Pons (tissue), 1 donor: ENCODE measurements at places on chromosomes 16 and 17.

DNA sequence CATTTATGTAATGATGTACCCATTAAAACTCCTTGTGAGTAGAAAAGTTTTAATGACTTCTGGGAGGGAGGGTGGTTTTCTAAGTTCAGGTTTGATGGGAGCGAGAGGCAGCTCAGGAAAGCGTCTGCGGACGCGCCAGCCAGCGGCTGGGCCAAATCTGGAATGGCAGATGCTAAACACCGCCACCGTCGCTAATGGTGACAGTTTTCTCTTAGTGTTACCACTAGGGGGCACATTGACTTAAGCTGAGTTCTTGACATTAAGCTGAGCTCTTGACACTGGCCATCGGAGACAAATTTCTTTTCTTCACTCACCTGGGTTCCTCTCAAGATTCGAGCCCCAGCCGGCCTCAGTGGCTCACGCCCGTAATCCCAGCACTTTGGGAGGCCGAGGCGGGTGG is 6.7 kb downstream of the TRPV1 start:
- DNase-seq, result no peak

DNA sequence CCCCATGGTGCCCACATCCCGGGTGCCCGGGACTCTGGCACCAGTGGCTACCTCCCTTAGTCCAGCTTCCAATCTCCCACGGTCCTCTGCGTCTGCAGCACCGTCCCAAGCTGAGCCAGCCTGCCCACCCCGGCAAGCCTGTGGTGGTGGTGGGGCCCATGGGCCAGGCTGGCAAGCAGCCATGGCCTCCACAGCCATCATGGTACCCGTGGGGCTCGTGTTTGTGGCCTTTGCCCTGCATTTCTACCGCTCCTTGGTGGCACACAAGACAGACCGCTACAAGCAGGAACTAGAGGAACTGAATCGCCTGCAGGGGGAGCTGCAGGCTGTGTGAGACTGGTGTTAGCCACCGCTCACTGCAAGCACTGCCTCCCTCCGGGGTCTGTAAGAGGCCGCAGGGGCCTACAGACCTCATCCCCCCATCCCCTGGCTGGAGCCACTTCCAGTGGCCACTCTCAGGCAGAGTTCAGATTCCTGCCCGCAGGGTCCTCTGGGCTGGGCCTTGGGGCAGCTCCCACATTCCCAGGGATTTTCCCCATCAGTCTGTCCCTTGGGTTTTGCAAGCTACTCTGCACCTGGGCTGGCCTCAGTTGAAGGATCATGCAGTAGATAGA is 3.9 kb upstream of the SETD1A start:
- peak; percentile 82 for DNase-seq

DNA sequence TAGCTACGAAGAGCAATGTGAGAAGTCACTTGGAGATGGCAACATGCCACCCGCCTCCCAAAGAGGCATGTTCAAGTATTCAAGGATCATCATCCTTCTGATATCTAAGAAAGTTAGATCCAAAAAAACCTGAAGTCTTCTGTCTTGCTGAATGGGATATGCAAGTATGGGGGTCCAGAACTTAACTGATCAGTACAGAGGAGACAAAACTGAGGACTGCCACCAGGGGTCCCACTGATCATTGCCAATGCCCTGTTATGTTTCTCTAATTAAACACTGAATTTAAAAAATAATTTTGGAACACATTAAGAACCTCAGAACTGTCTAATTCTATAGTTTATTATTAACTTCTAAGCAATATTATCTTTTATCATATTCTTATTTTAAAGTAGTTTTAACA is 99.7 kb downstream of the CDH8 start:
- peak; percentile 61 for DNase-seq

DNA sequence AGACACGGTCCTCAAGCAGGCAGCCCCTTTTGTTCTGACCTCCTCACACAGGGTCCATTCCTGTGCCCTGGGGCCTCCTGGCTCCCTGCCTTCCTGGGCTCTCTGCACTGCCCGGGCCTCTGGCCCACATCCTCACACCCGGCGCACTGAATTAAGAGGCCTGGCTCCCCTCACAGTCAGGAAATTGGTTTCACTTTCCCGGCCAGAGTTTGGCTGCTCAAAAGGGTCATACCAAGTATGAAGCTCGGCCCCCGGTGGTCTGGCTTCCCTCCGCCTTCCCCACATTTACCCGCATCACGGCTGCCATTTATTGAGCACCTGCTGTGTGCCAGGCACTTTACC is 220.0 kb downstream of the NTN1 start:
- DNase-seq, result peak; percentile 64

DNA sequence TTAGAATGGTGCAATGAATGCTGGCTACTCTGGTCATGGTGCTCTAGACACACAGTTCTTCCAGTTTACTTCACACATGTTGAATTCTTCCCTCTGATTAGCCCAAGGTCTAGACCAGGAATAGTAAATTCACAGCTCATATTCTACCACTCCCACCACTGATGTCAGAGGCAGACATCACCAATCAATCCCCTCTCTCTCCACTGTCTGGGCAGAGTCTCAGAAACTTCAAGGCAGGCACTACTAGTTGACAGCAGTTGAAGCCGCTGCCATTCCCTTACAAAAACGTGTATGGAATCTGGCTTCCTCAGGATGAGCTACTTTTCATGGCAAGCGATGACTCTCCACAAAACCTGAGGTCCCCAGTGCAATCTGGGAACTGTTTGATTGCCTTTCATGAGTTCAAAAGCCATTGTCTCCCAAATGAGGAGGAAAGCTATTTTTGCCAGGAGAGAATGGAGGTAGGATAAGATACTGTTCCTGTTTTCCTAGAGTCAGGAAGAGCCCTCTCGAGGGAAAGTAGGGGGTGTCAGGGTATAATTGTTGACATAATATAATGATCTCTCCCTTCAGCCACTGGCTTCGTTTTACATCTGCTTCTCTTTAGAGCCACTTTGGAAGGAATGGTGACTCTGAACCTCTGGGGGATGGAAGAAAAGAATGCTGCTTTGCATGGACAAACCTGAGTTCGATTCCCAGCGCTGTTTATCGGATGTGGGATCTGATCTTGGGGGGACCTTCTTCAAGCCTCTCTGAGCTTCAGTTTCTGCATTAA is 90.0 kb downstream of the FOXL1 start:
- DNase-seq, result no peak

GRCh38 chr17:69058165-69058564 is 2.6 kb downstream of the ABCA9 start:
- DNase-seq, result no peak

GRCh38 chr17:68505951-68506350 is 6.3 kb upstream of the PRKAR1A start:
- DNase-seq, result no peak

GRCh38 chr16:56551796-56552738 is 12.8 kb upstream of the MT4 start:
- peak; percentile 92 for DNase-seq

DNA sequence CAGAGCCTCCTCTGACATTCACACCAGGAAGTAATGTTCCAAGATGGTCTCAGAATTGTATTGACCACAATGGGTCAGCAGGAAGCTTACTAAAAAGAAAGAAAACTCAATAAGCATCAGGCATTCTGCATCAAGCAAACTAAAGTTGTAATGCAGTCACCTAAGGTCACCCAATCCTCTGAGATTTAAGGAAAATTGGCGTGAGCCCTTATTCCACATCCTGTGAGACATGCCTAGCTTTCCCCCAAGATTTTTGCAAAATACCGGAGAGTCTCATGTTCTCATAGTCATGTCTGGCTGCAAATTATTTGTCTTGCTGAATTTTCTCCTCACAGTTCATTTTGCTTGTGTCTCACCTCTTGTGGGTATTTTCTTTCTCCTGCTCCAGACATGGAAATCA is 417.1 kb upstream of the SOX9 start:
- no peak for DNase-seq

DNA sequence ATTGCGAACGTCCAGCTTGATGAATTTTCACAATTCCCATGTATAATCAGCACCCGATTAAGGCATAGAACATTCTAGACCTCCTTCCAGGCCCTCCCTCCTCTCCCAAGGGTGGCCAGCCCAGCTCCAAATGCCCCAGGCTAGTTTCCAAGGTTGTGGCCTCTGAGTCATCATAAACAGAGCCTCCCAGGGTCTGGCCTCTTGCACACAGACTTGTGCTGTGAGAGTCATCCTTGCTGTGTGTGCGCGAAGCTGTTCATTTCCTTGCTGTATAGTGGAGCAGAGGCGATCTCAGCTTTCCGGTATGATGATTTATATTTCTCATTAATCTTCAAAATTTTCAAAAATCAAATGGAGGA is 20.5 kb upstream of the JPH3 start:
- no peak for DNase-seq

DNA sequence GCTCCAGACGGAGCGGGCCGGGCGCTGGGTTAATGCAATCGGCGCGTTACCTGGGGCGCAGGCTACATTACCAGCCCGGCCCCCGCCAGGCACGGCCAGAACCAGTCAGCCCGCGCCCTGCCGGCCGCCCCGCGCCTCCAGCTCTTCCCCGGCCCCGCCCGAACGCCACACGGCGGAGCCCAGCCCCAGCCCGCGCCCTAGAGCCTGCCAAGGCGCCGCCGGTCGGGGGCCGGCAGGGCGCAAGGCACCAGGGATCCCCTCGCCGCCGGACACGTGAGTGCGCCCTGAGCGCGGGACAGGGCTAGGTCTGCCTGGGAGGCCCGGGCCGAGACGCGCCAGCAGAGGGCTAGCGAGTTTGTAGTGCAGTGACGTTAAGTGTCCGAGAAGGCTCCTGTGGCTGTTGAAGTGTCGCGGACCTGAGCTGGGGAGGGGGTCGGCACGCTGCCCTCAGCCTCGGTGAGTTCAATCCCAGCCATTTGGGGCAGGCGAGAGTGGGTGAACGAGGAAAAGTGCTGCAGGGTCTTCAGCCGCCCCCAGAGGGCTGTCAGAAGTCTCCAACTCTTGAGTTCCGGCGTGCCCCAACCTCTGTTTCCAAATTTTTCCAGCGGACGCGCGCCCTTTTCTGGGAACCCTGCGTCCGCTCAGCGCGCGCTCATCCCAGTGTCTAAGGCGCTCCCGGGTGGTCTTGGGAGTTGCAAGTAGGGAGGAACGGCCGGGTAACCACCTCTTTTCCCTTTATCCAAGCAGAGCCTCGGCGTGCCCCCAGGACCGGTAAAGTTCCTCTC is at the start of gene SLC6A2:
SLC6A2 (plus strand) TSS at position 92 of the 785 bp plus-strand sequence. CDS start 707 bp downstream, outside the sequence.
- DNase-seq, result no peak

DNA sequence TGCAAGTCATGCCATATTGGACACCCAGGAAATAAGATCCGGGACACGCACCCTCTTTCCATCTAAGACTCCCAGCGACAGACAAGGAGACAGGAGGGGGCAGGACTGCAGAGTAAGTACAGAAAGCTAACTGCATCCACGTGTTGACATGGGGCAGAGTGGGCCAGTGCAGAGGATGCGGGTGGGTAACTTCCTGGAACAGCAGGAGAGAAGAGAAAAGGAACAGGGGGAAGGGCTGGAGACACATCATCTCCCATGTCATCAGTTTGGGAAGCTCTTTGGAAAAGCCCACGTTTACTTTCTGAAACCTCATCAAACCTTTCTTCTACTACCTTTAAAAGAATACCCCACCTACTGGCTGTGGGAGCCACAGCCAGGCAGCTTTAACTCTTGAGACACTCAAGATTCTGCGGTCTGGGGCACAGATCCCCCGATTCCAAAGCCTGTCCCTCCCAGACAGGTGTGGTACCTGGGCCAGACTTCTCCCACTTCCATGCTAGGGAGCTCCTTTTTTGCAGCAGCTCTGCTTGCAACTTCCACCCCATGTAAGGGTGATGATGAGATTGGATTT is 273.5 kb upstream of the RPL38 start:
- no peak for DNase-seq

DNA sequence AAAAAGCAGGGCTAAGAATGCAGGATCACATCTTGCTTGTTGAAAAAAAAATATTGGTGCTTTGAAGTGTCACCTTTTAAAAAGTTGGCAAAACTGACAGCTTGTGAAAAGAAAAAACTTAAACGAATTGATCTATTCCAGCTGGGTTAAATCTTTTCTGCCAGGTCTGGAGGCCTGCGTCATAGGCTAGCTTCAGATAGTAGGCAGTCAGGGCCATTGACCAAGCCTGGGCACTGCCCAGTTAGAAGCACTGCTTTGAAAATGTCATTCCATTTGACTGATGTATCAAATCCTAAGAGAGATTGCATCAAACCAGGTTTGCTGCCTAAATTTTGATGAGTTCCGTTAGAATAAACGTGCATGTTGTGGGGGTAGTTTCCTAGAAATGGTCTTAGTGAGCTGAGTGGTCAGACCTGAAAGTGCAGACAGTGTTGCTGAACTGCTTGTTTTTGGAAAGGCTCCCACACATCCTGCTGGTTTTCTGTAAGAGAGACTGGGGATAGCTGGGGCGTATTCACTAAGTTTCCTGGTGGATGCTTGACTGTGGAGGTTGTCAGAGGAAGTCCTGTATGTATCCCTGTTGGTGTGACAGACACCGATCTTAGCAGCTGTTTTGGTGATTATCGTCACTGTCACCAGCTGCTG is 38.8 kb downstream of the NUP88 start:
- no peak for DNase-seq

- peak; percentile 95 for DNase-seq
Measured at GRCh38 chr16:55494994-55495421, 13.9 kb upstream of the LPCAT2 start.

- DNase-seq, result no peak
Measured at GRCh38 chr16:1375741-1376410, 24.1 kb downstream of the GNPTG start.

DNA sequence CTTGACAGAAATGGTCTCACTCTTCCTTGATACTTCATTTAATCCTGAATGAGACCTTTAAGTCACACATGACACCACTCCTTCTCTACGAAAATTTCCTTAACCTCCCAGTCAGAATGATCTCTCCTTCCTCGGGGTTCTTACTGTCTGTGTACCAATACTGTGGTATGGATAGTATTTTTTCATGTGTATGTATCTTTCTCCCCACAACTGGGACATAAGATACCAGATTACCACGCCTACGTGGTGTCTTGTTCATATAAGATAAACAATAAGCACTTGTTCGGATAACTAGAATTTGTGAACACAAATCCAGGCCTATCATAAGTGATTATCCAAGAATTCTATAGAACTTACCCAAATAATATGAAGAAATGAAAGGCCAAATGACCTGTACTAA is 11.3 kb downstream of the NUP88 start:
- no peak for DNase-seq

GRCh38 chr16:886802-887731 is 83.7 kb downstream of the LMF1 start:
- no peak for DNase-seq

- DNase-seq, result peak; percentile 53
Measured at GRCh38 chr16:68284847-68285246, 20.5 kb downstream of the SLC7A6 start.

GRCh38 chr17:47844227-47844626 is 3.2 kb upstream of the SCRN2 start:
- DNase-seq, result no peak

GRCh38 chr17:79812353-79813258 is 15.7 kb upstream of the CBX8 start:
- DNase-seq, result no peak
